Activated CD4-positive, alpha-beta T cell treated with anti-CD3 and anti-CD28 coated beads, Interleukin-2, amount 50 U/mL, for 24 hours (primary cell): ENCODE measurements at places on chromosomes 4 and X.

DNA sequence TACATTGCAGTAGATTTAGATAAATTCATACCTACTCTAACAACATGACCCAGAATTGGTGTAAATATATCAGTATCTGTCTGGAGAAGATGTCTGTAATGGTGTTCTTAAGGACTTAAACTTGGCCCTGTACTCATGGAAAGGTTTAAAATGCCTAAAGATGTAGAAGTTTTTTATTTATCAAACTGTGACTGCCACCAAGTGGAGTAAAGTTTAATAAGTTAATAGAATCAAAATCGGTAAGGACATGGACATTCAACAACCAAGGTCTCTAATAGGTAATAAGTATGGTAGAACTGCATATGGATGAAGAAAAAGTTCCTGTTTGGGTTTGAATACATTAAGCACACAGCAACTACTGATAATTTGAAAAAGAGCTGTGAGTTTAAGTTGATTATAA is 474.0 kb upstream of the NDST3 start:
- no peak for DNase-seq

- no peak for DNase-seq
Observed at GRCh38 chr4:45580334-45580733, 543.5 kb downstream of the GABRG1 start.

DNA sequence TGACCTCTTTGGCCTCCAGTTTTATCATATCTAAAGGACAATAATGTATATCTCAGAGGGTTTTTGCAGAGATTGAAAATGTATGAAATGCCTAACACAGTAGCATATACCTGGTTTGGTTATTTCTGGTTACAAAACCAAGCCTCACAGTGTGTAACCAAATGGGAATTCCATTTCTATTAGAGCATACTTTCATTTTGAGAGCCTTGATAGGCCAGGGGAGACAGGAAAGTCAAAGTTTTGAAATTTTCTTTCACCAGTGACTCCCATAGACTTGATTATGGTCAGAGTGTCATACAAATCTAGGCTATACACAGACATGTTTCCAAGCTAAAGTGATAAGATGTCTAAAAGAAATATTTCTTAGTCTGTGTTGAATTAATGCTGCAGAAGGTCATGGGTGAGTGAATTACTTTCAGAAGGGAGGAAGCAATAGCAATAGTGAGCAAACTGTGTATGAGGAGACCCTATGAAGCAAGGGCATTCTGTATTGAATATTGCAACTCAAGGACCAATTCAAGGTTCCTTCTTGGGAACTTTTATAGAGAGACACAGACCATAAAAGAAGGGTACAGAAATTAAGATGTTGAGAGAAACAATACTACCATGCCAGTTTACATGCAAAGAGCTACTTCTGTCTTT is 151.1 kb downstream of the PDE5A start:
- DNase-seq = no peak

DNA sequence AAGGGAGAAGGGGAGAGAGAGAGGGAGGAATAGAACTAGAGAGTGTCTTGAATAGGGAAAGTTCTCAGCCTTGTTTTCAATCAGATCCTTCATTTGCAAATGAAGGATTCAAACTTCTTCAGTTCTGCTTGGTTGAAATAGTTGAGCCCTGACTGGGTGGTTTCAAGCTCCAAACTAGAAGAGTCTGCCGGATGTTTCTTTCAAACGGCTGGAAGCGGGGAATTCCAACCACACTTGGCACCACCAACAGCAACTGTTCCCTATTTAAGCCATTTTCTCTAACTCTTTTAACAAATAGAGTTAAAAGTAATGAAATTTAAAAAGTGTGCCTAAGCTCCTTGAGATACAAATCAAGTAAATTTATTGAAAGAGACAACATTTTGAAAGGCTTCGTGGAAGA is 67.5 kb upstream of the DDX60 start:
- no peak for DNase-seq

- no peak for DNase-seq
Observed at GRCh38 chr4:153224474-153224873, 20.2 kb downstream of the TRIM2 start.

GRCh38 chr4:22754116-22754515 is 61.4 kb downstream of the GBA3 start:
- DNase-seq = no peak

- DNase-seq = no peak
Observed at GRCh38 chr4:157143369-157143768, 67.4 kb downstream of the GLRB start.

- no peak for DNase-seq
Observed at GRCh38 chrX:153885968-153886903, at the start of gene L1CAM. Gene L1CAM, minus strand, starts transcription at chrX:153886173. Its CDS starts 10,337 bp downstream, at chrX:153875836.

GRCh38 chr4:88775026-88775425 is 77.4 kb upstream of the NAP1L5 start:
- no peak for DNase-seq

DNA sequence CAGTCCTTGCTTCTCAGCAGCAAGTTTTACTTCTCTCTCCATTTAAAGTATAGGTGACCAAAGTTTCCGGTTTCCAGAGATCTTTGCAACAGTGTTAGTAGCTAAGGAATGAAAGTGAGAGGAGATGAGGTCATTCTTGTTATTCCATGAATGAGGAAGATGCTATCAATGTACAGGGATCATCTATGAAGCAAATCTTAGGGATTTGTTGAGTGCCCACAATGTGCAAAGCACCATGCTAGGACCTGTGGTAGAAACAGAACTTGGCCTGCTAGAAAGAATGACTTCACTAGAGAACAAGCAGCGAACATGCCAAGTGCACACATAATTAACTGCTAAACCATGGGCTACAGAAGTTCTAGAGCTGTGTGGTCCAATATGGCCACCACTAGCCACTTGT is 112.5 kb downstream of the MID1 start:
- DNase-seq = no peak

DNA sequence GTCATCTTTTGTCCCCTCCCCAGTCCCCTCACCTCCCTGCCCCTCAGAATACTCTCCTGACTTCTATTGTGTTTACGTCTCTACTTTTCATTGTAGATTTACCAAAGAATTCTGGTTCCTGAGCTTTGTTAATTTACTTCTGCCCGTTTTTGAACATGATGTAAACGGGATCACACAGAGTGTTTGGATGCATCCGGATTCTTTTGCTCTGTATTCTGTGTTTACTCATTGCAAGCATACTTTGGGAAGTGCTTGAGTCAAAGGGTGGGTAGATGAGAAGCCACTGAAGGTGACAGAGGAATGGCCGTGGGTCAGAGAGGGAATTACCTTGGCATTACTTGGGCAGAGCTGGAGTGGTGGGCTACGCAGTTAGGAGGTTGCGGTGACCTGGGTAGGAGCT is 18.0 kb downstream of the CLCN4 start:
- DNase-seq = no peak

DNA sequence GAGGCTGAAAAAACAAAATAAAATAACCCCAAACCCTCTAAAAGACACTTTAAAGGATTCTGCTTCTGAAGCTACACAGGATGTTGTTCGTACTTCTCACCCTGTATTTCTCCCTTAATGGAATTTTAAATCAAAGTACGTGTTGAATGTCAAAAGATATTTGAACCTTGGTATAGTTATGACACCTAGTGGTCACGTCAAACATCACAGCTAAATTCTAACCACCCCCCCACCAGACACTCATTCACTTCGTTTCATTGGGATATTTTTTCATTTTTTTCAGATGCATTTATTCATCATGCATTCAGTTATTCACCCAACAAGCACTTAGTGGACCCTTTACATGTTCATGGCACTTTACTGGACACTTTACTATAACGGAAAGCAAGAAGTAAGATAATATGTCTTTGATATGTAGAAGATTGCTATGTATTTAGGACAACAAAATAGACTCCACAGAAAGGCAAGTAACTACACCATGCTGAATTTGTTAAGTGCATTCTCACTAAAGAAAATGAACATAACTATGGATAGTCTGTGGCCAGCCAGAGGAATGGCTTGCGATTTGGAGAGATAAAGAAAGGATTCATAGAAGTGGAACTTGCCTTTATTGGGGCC is 62.5 kb upstream of the GPR174 start:
- no peak for DNase-seq

DNA sequence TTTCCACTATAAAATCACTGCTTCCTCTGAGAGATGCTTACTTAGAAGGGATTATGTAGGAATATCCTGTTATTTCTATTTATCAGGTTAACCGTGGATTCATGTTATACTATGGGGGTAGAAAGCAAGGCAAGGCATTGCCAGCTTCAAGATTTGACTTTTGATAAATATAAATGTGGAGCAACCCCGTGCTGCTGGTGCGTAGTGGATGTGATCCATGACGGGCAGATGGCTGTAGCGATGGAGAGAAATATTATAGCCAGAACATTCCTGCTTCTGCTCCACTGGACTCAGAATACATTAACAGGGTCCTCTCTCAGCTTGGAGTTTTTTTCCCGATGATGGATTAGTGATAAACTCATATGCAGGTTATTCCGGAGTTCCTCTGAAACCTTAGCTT is 157.6 kb downstream of the TENM3 start:
- DNase-seq = no peak

DNA sequence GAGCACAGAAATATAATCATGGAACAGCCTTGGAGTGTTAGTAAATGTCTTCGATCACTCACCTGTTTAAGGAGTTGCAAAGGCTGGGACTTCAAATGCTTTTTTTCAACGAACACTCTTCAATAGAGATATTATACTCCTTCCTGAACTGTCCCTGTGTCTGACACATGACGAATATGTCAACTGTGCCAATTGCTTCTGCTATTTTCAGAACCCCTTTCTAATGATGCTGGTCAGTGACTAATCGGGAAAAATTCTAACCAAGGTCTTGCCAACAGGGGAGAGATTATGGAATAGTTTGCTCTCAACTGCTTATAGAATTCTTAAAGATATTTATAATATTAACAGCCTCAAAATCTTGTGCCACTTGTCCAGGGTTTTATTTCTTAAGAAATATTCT is 8.5 kb upstream of the KLHL34 start:
- no peak for DNase-seq
